ENCODE measurements at places on chromosomes 1 and 21. TPM values are rescaled to one million over a fixed set of nuclear protein-coding genes. Genes with fewer than 3 reads are reported as not detected.
A peak's percentile ranks its signal among the peaks of the same experiment; 100 is the strongest.

FMOD gene
- total RNA-seq: 12.3 TPM

LMX1A gene
- total RNA-seq: 0.67 TPM

DNA sequence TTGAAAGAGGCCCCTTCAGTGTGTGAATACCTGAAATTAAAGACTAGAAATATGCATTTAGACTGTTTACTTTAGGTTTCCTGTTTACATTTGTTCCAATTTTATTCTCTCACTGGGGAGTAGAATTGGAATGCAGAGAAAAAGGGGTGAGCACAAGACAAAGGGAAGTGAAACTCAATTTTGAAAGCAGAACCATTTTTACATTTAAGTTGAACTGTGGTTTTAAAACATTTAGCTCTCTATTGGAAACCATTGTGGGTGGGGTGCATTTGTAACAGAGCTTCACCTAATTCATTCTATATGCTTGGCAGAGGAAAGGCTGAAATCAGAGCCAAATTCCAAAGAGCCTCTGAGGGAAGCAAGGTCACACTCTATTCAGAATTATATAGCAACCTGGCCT, 235.3 kb upstream of the C1orf105 start:
- DNase-seq: no peak
- H3K4me1 ChIP-seq: peaks cover 5% of the 10 kb centered on the region
- H3K4me3 ChIP-seq: no peak overlapping the region
- H3K27ac ChIP-seq: no peak overlapping the region

- DNase-seq: no peak
- H3K4me1 ChIP-seq: peaks cover 10% of the 10 kb centered on the region
- H3K27me3 ChIP-seq: no peaks in the 10 kb centered on the region
- H3K4me3 ChIP-seq: no peak overlapping the region
- H3K36me3 ChIP-seq: no peaks in the 10 kb centered on the region
These were observed 613.5 kb downstream of the LMO4 start for GRCh38 chr1:87942165-87942564.

DNA sequence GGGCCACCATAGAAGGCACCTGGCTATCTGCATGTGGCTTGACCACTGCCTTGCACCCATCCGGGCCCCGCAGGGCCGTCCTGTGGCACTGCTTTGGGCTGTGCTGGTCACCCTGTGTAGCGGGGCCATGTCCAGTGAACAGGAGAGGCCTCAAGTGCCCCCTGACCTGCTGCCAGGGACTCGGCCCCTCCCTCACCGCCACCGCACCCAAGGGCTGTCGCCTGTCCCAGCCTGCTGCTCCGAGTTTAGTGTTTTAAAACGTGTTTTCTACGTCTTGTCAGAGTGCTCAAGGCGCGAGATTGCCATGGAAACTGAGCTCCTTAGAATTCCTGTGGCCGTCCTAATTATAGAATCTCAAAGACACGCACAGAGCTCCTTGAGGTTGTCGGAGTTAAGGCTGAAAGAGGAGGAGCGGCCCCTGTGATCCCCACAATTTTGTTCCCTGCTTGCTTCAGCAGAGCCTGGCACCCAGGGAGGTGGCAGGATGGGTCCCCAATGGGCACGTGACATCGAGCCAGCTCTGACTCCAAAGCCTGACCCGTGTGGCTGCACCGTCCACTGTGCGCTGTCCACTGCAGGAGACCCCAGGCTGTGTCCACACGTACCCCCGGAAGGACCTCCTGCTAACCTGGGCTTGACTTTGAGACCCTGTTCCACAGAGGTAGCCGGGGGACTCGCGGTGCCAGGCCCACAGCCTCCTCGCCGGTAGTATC, 66.2 kb downstream of the FAAP20 start:
- no peaks in the 10 kb centered on the region for H3K27me3 ChIP-seq
- no peak overlapping the region for H3K27ac ChIP-seq
- H3K36me3 ChIP-seq: no peaks in the 10 kb centered on the region
- peaks cover 19% of the 10 kb centered on the region for H3K4me1 ChIP-seq

- H3K36me3 ChIP-seq: no peaks in the 10 kb centered on the region
- no peaks in the 10 kb centered on the region for H3K27me3 ChIP-seq
- H3K27ac ChIP-seq: no peak overlapping the region
- DNase-seq: no peak
- no peaks in the 10 kb centered on the region for H3K4me1 ChIP-seq
These were observed 14.3 kb upstream of the OLIG2 start for GRCh38 chr21:33011462-33011861.

- H3K4me3 ChIP-seq: no peak overlapping the region
- DNase-seq: no peak
- no peaks in the 10 kb centered on the region for H3K36me3 ChIP-seq
- H3K27me3 ChIP-seq: no peaks in the 10 kb centered on the region
- peak overlapping the region; percentile 73 for H3K27ac ChIP-seq
These were observed 8.0 kb upstream of the CCDC190 start for GRCh38 chr1:162868972-162869371.

GRCh38 chr1:66624412-66625060, 90.6 kb downstream of the SGIP1 start:
- no peaks in the 10 kb centered on the region for H3K36me3 ChIP-seq
- H3K27me3 ChIP-seq: no peaks in the 10 kb centered on the region
- no peak overlapping the region for H3K27ac ChIP-seq
- no peak overlapping the region for H3K4me3 ChIP-seq

DNA sequence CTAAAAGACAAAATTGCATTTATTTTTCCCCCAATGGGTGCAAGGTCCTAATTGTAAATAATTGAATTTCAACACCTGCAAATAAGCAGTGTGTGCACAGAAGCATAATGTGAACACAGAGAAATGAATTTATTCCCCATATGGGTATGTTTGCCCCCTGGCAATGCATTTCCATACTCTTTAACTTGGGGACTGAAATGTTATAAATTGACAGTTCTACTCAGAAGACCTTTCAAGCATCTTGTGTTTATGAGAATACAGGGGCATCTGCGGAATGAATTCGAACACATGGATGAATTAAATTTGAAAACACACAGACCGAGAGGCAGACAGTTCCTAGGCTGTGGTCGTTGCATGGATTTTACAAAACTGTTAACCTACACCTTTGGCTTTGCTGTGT, 3.5 kb downstream of the PBX1 start:
- DNase-seq: no peak
- H3K27ac ChIP-seq: peak overlapping the region; percentile 90
- no peaks in the 10 kb centered on the region for H3K36me3 ChIP-seq
- H3K27me3 ChIP-seq: no peaks in the 10 kb centered on the region
- peak overlapping the region; percentile 72 for H3K4me3 ChIP-seq
- H3K4me1 ChIP-seq: peaks cover 6% of the 10 kb centered on the region

All from esophagus squamous epithelium (tissue), 5 donors.